ENCODE measurements at places on chromosomes 7 and 10. TPM values are rescaled to one million over a fixed set of nuclear protein-coding genes. Genes with fewer than 3 reads are reported as not detected.

SORCS1 gene
- total RNA-seq, result 0.36 TPM

SPDYE16 gene
- not detected for total RNA-seq

ITIH2 gene
- total RNA-seq, result not detected

GARIN1A gene
- total RNA-seq, result 0.82 TPM

SPDYE5 gene
- not detected for total RNA-seq

DNA sequence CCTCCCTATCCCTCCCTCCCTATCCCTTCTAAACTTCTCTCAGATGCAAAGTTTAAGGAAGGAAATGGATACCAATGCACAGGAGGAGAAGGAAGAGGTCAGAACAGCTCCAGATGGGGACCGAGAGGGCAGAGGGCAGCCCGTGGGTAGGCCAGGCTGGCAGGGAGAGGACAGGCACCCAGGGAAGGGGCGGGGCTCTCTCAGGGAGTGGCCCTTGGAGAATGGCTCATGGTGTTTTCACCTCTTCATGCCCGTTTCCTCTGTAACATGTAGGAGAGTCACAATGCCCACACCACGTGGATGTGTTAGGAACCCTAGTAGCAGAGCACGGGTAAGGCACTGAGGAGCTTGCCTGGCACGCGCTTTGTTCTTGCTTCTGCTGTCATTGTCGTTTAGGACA lies 264.5 kb downstream of the CELF2 start:
- no peak for DNase-seq

DNA sequence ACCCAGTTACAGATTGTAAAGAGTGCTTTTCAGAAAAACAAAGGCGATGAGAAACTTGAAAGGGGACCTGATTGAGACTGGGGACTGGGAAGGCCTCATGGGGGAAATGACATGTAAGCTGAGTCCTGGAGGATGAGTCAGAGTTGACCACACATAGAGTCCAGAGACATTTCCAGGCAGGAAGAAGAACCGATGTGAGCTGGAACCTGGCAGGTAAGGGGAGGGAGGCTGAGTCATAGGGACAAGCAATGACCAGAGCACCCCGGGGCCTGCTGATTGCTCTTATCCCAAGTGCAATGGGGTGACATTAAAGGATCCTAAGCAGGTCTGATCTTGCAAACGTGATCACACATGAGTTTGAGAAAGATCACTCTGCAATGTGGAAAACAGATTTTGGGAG lies 11.7 kb downstream of the TLL2 start:
- DNase-seq, result no peak

DNA sequence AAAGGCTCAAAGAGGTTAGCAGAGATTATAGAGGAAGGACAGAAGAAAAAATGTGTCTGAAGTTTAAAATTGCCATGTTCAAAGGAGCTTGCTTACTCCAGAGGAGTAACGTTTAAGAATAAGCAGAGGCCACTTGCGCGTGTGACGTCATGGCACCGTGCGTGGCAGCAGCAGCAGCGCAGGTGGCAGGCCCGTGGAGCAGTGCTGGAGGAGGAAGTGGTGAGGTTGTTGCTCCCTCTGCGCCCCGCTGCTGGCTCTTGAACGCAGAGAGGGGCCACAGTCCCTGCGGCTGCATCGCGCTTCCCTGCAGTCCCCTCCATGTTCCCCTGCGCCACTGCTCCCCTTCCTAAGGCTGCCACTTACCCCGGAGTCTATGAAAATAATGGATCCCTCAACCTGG lies 37.5 kb downstream of the GDI2 start:
- peak; percentile 54 for DNase-seq

- no peak for DNase-seq
These were observed 18.1 kb downstream of the TRIL start for GRCh38 chr7:28939844-28940544.

DNA sequence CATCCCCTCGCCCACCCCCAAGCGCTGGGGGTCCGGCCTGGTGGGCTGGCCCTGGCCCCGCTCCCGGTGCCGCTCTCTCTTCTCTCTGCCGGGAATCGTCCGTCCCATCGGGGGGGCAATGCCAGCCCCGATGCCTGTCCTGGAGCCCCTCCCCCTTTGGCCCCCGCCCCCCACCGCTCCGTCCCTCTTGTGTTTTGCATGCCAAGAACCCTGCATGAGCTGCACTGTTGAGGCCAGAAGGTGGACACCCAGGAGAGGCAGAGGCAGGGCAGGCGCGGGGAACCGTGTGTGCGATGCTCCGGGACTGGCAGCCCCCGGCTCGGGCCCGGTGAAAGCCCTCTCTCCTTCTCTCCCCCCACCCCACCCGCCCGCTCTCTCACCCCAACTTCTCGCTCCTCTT lies 22.1 kb upstream of the HSPB1 start:
- no peak for DNase-seq

GRCh38 chr7:12759151-12759550 lies 71.7 kb downstream of the ARL4A start:
- DNase-seq, result no peak

DNA sequence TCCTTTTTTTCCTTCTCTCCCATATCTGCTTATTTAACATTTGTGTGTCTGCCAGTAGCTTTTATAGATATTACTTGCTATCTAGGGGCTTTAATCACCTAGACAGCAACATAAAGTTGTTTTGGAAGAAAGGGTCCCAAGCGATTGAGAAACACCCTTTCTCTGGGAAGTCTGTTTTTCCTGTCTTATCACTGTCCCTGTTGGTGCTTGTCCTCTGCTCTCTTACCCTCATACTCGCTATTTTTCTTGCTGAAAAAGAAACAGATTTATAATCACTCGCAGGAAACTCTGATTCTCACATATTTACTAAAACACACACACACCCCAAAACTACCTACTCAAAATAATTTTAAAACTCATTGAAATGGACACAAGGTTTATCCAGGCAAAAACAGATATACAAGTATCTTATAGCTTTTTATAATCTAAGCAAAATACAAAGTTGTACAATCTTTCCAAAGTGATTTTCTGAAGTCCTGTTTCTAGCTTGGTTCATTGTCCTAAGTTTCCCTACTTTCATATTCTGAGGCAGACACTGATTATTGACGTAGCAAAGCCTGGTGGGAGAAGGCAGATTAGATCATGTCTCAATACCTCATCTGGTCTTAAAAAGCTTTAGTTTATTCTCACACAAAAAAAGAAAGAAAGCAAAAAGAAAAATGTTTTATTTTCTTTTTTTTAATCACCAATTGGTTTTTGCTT lies 157.3 kb downstream of the CACNA2D1 start:
- DNase-seq, result no peak
